ENCODE measurements at places on chromosomes 7 and 10. TPM values are rescaled to one million over a fixed set of nuclear protein-coding genes. Genes with fewer than 3 reads are reported as not detected.

Gene MYH16
- total RNA-seq: 0.11 TPM

Gene NKX1-2
- total RNA-seq: not detected

Gene NCF1
- total RNA-seq: 1.4 TPM

Gene VENTX
- not detected for total RNA-seq

Gene LIPK
- total RNA-seq: not detected

Gene CPED1
- total RNA-seq: not detected

Gene SPDYE16
- total RNA-seq: not detected

Gene PRRT4
- total RNA-seq: not detected

Gene SFMBT2
- total RNA-seq: 25.6 TPM

Gene TBC1D12
- total RNA-seq: not detected

Gene DGKB
- not detected for total RNA-seq

Gene VIPR2
- 1.8 TPM for total RNA-seq

Gene WEE2
- not detected for total RNA-seq

Gene LRRD1
- not detected for total RNA-seq

Gene H2BK1
- 1.2 TPM for total RNA-seq

Gene HERPUD2
- total RNA-seq: 21.9 TPM

Gene PRSS37
- not detected for total RNA-seq

Gene SUN3
- total RNA-seq: not detected

Gene VPS37D
- total RNA-seq: 0.95 TPM

Gene PON3
- total RNA-seq: not detected

Gene SRRM3
- not detected for total RNA-seq

Gene CTAGE4
- not detected for total RNA-seq

Gene GPER1
- total RNA-seq: not detected

Gene PON1
- not detected for total RNA-seq
